ENCODE measurements at places on chromosomes 12 and 14.

- no peak for DNase-seq
Observed at GRCh38 chr14:106850913-106851825, 1324.8 kb downstream of the TMEM121 start.

- DNase-seq, result no peak
Observed at GRCh38 chr12:51601241-51601640, 10.2 kb downstream of the SCN8A start.

DNA sequence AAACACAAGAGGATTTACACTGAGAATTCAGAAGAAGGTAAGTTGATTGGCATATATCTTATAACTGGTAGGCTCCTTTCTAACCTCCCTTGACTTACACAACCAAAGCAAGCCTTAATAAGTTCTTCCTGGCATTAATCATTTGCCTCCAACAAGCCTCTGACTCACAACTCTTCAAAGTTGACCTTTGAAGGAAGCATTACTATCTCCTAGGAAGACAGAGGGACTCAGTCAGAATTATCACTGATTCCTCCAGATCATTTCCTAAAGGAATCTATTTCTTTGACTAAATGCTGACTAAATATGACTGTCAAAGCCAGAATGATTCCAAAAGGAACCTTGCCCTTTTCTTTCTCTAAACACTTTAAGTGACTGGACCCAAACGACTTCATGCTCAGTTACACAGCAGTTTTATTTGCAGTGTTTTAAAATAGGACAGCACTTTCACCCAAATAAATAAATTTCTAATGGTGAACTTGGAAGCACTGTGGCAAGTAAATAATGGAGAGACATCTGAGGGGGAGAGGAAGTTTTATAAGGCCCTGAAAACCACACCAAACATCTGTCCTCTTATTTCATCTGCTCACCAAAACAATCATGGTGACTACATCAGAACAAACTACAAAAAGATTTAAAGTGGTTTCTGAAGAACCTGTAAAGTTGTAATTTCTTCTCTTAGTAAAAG, 128.2 kb downstream of the KLHL28 start:
- DNase-seq, result no peak

DNA sequence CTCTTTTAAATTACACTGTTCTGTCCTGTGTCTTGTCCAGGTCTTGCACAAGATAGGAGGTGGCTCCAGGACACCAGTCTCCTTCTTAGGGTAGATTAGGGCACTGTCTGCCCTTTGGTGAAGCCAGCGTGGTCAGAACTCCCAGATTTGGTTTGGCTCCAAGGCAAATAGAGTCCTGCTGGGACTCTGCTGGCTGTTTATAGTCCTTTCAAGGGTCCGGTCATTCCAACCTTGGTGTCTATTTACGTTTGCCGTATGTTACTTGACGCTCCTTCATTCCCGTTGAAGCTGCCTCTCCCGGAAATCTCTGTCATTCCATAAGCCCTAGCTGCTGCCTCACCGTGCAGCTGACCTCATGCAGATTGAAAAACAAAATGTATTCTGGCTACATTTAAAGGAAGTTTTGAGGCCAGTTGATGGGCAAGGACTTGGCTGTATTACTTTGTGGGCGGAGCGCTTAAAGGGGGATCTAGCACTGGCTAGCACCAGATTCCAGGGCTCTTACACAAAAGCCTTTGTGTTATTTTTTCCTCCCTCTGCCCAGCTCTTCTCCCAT, 180.6 kb downstream of the AKAP6 start:
- DNase-seq, result no peak

- no peak for DNase-seq
Observed at GRCh38 chr12:52364901-52365489, 2.3 kb downstream of the KRT85 start.

DNA sequence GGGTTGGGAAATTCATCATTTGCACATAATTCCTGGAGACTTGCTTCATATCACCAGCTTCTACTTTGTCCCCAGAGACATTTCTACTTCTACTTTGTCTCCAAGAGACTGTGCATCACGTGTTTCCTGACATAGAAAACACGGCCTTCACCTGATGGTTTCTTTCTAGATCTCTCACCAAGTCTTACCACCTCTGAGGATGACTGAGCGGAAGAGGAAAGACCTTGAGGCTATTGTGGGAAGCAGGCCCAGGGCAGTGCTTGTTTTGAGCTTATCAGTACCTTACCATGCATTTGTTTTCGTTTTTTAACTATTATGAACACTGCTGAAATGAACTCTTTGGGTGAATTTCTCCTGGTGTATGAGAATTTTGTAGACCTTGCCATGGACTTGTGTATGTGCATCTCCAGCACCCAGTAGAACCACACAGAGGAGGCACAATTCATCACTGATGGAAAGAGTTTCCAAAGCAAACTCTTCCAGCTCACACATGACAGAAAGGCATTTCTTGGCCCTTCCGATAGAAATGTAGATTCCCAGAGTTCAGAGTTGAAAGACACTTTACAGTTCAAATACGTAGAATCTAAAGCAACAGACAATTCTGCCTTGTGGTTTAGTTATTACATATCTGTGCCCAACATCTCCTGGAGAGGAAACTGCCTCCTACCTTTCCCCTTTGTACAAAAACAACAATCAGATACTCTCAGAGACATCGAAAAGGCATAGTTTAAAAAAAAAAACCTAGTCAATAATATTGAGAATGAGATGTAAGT, 434.7 kb downstream of the FUT8 start:
- DNase-seq, result peak; percentile 11

Data from KBM-7 (cell line).